ENCODE measurements at places on chromosomes 3 and 15.

GRCh38 chr3:186057594-186057993 lies 51.3 kb downstream of the ETV5 start:
- no peak overlapping the region for H3K4me3 ChIP-seq
- H3K4me1 ChIP-seq: no peaks in the 10 kb centered on the region
- H3K27ac ChIP-seq: no peak overlapping the region
- H3K27me3 ChIP-seq: peaks cover 20% of the 10 kb centered on the region
- no peak for DNase-seq

- H3K4me1 ChIP-seq: no peaks in the 10 kb centered on the region
- H3K36me3 ChIP-seq: no peaks in the 10 kb centered on the region
- H3K27me3 ChIP-seq: no peaks in the 10 kb centered on the region
- no peak for DNase-seq
- H3K4me3 ChIP-seq: no peak overlapping the region
Measured at GRCh38 chr15:72604794-72605193, 49.7 kb upstream of the GOLGA6B start.

DNA sequence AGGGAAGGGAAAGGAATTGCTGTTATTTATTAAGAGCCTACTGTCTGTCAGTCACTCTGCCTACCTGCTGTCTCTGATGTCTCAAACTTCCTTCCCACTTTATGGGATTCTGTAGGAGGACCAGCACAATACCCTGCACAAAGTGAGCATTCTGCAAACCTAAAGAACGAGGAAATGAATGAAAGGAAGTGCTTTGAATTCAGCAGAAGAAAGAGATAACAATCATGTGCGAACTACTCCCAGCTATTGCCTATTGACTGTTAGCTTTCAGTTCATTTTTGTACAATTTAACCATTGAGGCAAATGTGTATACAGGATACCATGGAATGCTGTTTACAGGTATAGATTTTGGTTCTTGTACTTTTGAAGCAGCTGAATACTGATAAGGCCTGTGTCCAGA lies 66.8 kb downstream of the CMSS1 start:
- H3K36me3 ChIP-seq: no peaks in the 10 kb centered on the region
- no peak overlapping the region for H3K27ac ChIP-seq
- no peak for DNase-seq
- H3K4me1 ChIP-seq: no peaks in the 10 kb centered on the region
- no peaks in the 10 kb centered on the region for H3K27me3 ChIP-seq

- H3K4me1 ChIP-seq: no peaks in the 10 kb centered on the region
- no peak overlapping the region for H3K27ac ChIP-seq
- H3K27me3 ChIP-seq: no peaks in the 10 kb centered on the region
- no peaks in the 10 kb centered on the region for H3K36me3 ChIP-seq
Measured at GRCh38 chr3:54071601-54072000, 50.8 kb upstream of the CACNA2D3 start.

GRCh38 chr15:92906563-92907081 lies 6.5 kb downstream of the CHD2 start:
- H3K4me1 ChIP-seq: peaks cover 43% of the 10 kb centered on the region
- H3K27me3 ChIP-seq: no peaks in the 10 kb centered on the region
- H3K4me3 ChIP-seq: no peak overlapping the region
- peaks cover 8% of the 10 kb centered on the region for H3K36me3 ChIP-seq
- peak overlapping the region; percentile 99 for H3K27ac ChIP-seq

DNA sequence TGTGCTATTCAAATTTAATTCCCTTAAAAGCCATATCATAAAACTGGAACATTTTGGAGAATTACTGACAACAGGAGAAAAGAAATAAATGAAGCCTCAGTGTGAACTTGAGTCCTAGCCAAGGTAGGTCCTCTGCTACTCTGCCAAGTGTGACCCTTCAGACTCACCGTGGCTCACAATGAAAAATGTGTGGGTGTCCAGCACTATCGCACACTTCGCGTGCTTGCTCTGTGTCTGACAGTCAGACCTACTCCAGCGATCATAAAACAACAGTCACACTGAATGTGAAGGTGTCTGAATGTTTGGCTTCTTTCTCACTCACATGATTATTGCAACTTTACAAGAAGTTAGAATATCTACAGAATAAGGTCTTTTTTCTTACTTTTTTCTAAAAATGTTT lies 65.8 kb upstream of the TRA2B start:
- H3K4me1 ChIP-seq: no peaks in the 10 kb centered on the region
- no peak overlapping the region for H3K4me3 ChIP-seq
- no peaks in the 10 kb centered on the region for H3K27me3 ChIP-seq
- DNase-seq: no peak
- H3K27ac ChIP-seq: no peak overlapping the region
- H3K36me3 ChIP-seq: no peaks in the 10 kb centered on the region

DNA sequence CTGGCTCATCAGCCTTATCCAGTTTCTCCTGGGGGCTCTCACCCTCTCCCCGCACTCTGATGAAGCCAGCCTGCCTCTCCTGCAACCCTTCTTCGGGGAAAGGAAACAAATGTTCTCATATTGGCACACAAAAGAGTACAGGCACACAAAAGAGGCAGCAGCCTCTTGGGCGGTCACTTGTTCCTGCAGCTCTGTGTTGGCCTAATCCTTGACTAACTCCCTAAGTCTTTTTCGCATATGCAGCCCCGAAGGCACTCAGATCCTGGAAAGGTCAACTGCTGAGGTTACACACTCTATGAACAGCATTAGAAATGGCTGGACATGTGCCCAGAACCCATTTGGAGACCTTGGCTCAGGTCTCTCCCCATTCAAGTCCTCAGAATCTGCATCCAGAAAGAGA lies 7.4 kb upstream of the CAMP start:
- no peaks in the 10 kb centered on the region for H3K27me3 ChIP-seq
- no peak for DNase-seq
- no peaks in the 10 kb centered on the region for H3K36me3 ChIP-seq
- no peak overlapping the region for H3K27ac ChIP-seq
- H3K4me1 ChIP-seq: no peaks in the 10 kb centered on the region

- H3K4me3 ChIP-seq: no peak overlapping the region
- no peak overlapping the region for H3K27ac ChIP-seq
- H3K27me3 ChIP-seq: no peaks in the 10 kb centered on the region
- no peak for DNase-seq
- no peaks in the 10 kb centered on the region for H3K4me1 ChIP-seq
Measured at GRCh38 chr15:65245096-65245856, 34.0 kb upstream of the CILP start.

GRCh38 chr3:161576311-161576710 lies 79.7 kb downstream of the OTOL1 start:
- no peaks in the 10 kb centered on the region for H3K4me1 ChIP-seq
- no peak for DNase-seq
- H3K4me3 ChIP-seq: no peak overlapping the region
- no peaks in the 10 kb centered on the region for H3K36me3 ChIP-seq

DNA sequence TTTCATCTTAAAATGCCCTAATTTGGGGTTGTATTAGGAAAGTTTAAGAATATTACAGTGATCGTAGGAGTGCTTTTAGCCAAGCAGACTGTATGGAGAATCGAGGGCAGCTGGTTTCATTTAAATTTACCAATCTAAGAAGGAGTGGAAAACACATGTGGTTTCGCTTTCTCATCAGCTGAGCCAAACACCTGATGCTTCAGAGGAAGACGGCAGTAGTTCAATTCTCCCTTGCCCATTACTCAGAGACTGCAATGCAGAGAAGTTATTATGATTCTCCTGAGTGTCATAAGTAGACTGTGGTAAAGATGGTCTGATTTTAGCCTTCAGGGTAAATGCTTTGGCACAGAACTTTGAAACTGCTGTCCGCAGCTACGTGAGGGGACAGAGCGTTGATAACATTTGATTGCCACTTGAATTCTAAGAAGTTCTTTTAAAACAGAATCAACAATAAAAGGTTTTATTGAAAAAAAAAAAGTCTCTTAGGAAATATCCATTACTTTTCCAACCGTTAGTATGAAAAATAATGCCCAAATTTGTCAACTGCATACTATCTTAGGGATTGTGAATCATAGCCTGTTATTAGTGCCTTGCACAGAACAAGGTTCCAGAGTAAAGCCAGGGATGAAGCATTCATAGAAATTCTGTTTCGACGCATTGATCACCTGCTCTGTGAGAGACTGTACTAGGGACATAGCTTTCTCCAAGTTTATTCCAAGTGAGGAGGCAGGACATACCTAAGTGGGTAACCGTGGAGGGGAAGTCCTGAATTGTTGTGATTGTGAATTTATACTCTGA lies 25.6 kb downstream of the LYSMD4 start:
- no peaks in the 10 kb centered on the region for H3K4me1 ChIP-seq
- peak; percentile 58 for DNase-seq
- H3K36me3 ChIP-seq: peaks cover 25% of the 10 kb centered on the region
- H3K27ac ChIP-seq: no peak overlapping the region
- no peaks in the 10 kb centered on the region for H3K27me3 ChIP-seq

- no peak overlapping the region for H3K27ac ChIP-seq
- H3K36me3 ChIP-seq: no peaks in the 10 kb centered on the region
- no peak overlapping the region for H3K4me3 ChIP-seq
- H3K27me3 ChIP-seq: no peaks in the 10 kb centered on the region
- DNase-seq: no peak
- H3K4me1 ChIP-seq: peaks cover 14% of the 10 kb centered on the region
Measured at GRCh38 chr15:39605146-39605545, 24.3 kb downstream of the THBS1 start.

DNA sequence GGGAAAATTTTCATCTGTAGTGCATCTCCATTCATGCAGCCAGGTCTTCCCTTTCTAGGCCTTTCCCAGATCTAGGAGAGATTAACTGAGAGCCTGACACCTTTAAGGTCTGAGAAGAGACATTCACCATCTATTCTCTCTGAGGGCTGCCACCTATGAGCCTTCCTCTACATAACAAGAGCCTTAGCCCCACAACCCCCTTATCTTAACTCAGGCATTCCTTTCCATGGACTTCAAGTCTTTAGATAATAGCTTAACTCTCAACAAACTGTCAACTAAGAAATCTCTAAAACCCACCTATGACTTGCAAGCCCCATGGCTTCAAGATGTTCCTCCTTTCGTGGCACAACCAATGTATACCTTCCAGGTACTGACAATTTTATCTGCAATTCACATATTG lies 121.0 kb downstream of the GABRB3 start:
- H3K4me3 ChIP-seq: no peak overlapping the region
- H3K4me1 ChIP-seq: no peaks in the 10 kb centered on the region
- no peaks in the 10 kb centered on the region for H3K36me3 ChIP-seq
- no peak for DNase-seq
- no peaks in the 10 kb centered on the region for H3K27me3 ChIP-seq

- H3K4me1 ChIP-seq: peaks cover 65% of the 10 kb centered on the region
- peak overlapping the region; percentile 68 for H3K27ac ChIP-seq
- peak; percentile 68 for DNase-seq
- H3K4me3 ChIP-seq: no peak overlapping the region
- peaks cover 44% of the 10 kb centered on the region for H3K36me3 ChIP-seq
Measured at GRCh38 chr3:39146611-39147591, 6.5 kb downstream of the CSRNP1 start.

- H3K27me3 ChIP-seq: no peaks in the 10 kb centered on the region
- no peak overlapping the region for H3K4me3 ChIP-seq
- no peaks in the 10 kb centered on the region for H3K4me1 ChIP-seq
- no peak overlapping the region for H3K27ac ChIP-seq
Measured at GRCh38 chr15:27608248-27608647, 490.9 kb downstream of the OCA2 start.

- no peaks in the 10 kb centered on the region for H3K4me1 ChIP-seq
- H3K27me3 ChIP-seq: no peaks in the 10 kb centered on the region
- H3K27ac ChIP-seq: no peak overlapping the region
- H3K36me3 ChIP-seq: no peaks in the 10 kb centered on the region
Measured at GRCh38 chr15:45347033-45347432, 31.3 kb downstream of the GATM start.

- H3K4me1 ChIP-seq: no peaks in the 10 kb centered on the region
- no peak overlapping the region for H3K4me3 ChIP-seq
- DNase-seq: no peak
- no peaks in the 10 kb centered on the region for H3K36me3 ChIP-seq
- no peaks in the 10 kb centered on the region for H3K27me3 ChIP-seq
- H3K27ac ChIP-seq: no peak overlapping the region
Measured at GRCh38 chr3:64271631-64272030, 46.4 kb upstream of the PRICKLE2 start.

DNA sequence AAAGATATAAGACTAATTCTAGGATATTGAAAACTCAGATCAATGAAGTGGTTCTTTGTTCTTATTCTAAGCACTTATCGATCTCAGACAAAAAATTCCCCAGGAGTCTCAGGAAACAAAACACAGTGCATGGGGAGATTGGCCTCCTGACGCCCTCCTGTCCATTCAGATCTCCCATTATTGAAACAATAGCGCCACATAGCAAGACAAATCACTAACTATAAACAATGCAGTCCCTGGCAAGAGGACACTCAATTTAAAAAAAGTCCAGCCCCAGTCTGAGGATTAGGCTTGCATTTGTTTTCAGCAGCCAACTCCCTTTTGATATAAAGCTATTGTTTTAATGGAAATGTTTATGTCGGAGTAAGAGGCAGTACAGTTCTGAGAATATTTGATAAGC lies 528.2 kb downstream of the GABRG3 start:
- no peak overlapping the region for H3K4me3 ChIP-seq
- H3K27me3 ChIP-seq: no peaks in the 10 kb centered on the region
- no peak overlapping the region for H3K27ac ChIP-seq
- DNase-seq: no peak
- no peaks in the 10 kb centered on the region for H3K36me3 ChIP-seq

DNA sequence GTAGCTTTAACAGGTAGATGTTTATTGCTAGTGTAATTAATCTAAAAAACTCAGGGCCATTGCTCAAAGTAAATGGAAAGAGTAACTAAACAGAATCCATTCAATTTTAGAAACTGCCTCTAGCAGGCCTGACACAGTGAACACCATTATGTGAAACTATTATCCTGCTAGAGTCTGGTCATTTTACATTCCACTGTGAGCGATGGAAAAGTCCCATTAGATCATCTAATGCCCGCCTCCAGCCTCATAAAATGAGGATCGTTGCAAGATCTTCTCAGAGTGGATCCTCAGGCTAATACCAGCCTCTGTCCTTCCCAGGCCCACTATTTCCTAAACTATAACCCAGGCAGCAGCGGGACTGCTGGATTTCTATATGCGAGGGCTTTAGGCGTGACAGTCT lies 107.7 kb downstream of the WDR76 start:
- no peak overlapping the region for H3K4me3 ChIP-seq
- H3K4me1 ChIP-seq: no peaks in the 10 kb centered on the region
- no peaks in the 10 kb centered on the region for H3K36me3 ChIP-seq
- DNase-seq: no peak
- H3K27ac ChIP-seq: no peak overlapping the region
- H3K27me3 ChIP-seq: no peaks in the 10 kb centered on the region

- no peaks in the 10 kb centered on the region for H3K27me3 ChIP-seq
- no peak overlapping the region for H3K27ac ChIP-seq
- peaks cover 26% of the 10 kb centered on the region for H3K36me3 ChIP-seq
- H3K4me1 ChIP-seq: peaks cover 8% of the 10 kb centered on the region
- DNase-seq: no peak
- H3K4me3 ChIP-seq: no peak overlapping the region
Measured at GRCh38 chr3:14462738-14463137, 60.3 kb downstream of the SLC6A6 start.
